ENCODE measurements at places on chromosomes 1 and 21. TPM values are rescaled to one million over a fixed set of nuclear protein-coding genes. Genes with fewer than 3 reads are reported as not detected.

C1orf116 gene
- total RNA-seq: 108 TPM

FCGR2B gene
- total RNA-seq: 0.19 TPM

FALEC gene
- total RNA-seq: 0.80 TPM

ACTN2 gene
- total RNA-seq: 0.21 TPM

PALMD gene
- total RNA-seq: 0.33 TPM

CD1D gene
- 0.24 TPM for total RNA-seq

VHLL gene
- not detected for total RNA-seq

TRIM67 gene
- total RNA-seq: 0.65 TPM

DNA sequence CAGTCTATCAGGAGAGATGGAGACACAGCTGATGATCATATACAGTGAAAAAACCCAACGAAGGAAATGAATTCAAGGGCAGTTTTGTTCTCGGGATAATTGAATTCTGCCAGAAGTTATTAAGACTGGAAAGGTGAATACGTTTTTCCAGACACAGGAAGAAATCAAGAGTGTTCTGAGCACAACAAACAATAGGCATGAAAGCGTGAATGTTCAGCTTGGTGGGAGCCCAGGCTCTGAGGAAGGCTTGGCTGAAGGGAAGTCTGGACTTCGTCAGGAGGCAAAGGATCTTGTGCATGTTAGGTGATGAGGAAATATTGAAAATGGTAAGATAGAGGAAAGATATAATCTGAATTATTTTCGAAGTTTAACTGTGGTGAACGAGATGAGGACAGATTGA lies 50.4 kb downstream of the CYYR1 start:
- no peak overlapping the region for H3K27ac ChIP-seq
- DNase-seq: no peak
- peaks cover 5% of the 10 kb centered on the region for H3K4me1 ChIP-seq
- H3K36me3 ChIP-seq: peaks cover 23% of the 10 kb centered on the region

DNA sequence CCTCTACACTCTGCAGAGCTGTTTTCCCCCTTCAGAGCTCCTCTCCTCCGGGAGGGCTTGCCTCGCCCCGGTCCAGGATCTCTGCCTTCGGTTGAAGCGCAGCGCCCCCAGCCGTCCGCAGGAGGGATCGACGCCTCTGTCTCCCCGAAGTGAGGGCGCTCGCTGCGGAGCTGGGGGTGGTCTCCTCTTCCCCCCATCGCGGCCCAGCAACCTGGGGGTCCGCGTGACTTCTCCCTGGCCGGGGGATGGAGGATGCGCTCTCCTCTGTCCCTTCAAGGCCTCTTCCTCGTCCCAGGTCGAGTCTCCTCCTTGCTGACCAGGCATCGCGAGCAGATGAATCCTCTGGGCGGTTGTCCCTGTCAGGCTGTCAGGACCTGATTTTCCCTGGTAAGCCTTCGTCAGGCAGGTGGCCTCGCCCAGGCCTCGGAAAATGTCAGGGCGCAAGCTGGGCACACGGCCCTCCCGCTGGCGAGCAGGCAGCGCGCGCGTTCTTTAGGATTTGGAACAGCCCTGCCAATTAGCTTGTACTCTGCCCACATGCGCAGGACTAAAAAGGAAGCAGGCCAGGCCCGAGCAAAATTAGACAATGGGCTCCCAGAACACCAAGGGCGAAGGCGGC lies 90.5 kb downstream of the EDEM3 start:
- H3K27me3 ChIP-seq: peaks cover 22% of the 10 kb centered on the region
- H3K4me3 ChIP-seq: peak overlapping the region; percentile 74
- peak; percentile 79 for DNase-seq
- peaks cover 5% of the 10 kb centered on the region for H3K4me1 ChIP-seq
- H3K36me3 ChIP-seq: no peaks in the 10 kb centered on the region
- H3K27ac ChIP-seq: no peak overlapping the region

- no peak overlapping the region for H3K27ac ChIP-seq
- peaks cover 11% of the 10 kb centered on the region for H3K4me1 ChIP-seq
- peak; percentile 62 for DNase-seq
- no peak overlapping the region for H3K4me3 ChIP-seq
- H3K27me3 ChIP-seq: no peaks in the 10 kb centered on the region
Measured at GRCh38 chr1:230792691-230793462, 45.7 kb downstream of the CAPN9 start.

GRCh38 chr1:31478167-31478566 lies 65.2 kb downstream of the SERINC2 start:
- no peaks in the 10 kb centered on the region for H3K27me3 ChIP-seq
- H3K36me3 ChIP-seq: no peaks in the 10 kb centered on the region
- H3K27ac ChIP-seq: no peak overlapping the region
- no peak for DNase-seq
- H3K4me1 ChIP-seq: peaks cover 26% of the 10 kb centered on the region

DNA sequence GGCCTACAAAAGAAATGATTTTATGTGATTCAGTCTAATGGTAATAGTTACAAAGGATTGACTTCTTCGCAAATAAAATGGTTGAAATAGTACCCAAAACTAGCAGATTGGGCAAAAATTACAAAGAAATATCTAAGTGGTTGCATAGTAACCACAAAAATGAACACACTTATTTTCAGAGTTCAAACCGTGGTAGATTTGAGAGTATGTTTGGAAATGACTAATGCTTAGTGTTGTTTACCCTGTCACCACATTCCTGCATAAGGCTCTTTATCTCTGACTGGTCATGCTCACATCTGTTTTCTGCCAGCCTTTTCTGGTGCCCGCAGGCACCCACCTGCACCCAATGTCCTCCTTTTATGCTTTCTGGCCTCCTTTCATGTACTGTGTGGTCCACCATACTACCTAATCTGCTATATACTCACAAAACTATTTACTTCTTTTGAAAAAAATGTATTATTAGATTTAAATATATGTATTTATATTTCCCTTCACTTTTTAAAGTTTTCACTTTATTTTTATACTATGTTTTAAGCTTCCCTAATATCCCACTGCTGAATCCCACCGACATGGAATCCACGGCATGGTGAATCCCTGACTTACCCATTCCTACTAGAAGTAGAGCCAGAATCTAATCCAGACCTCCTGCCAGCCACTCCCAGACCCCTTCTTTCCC lies 30.3 kb downstream of the PTPRC start:
- no peak overlapping the region for H3K4me3 ChIP-seq
- no peaks in the 10 kb centered on the region for H3K27me3 ChIP-seq
- H3K27ac ChIP-seq: no peak overlapping the region
- no peak for DNase-seq

- H3K27ac ChIP-seq: peak overlapping the region; percentile 0
- DNase-seq: no peak
- H3K27me3 ChIP-seq: no peaks in the 10 kb centered on the region
- H3K4me1 ChIP-seq: peaks cover 22% of the 10 kb centered on the region
- H3K4me3 ChIP-seq: no peak overlapping the region
Measured at GRCh38 chr1:184577319-184577718, 177.3 kb downstream of the EDEM3 start.

DNA sequence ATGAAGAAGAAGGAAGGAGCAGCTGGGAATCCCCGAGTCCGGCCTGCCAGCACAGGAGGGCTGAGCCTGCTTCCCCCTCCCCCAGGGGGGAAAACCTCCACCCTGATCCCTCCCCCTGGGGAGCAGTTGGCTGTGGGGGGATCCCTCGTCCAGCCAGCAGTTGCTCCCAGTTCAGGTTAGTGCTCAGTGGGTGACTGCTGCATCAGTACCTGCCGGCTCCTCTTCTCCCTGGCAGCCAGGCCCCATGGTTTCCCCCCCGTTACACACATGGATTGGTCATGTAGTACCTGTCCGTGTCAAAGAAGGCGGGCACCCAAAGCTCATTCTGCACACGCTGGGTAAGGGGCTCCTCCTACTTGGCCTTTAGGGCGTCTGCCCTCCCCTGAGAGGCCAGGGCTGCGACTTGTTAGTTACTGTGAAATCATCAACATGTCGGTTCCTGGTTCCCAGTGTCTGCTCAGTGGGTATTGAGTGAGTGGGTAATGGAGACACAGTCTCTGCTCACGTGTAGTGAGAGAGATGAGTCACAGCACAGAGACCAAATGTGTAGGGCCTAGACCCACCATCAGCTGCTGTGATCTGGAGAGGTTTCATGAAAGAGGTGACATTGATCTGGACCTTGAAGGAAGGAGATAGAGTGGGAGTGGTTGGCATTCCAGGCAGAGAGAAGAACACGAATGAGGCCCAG lies 11.5 kb downstream of the NECAP2 start:
- no peak overlapping the region for H3K27ac ChIP-seq
- H3K4me3 ChIP-seq: no peak overlapping the region
- no peak for DNase-seq
- no peaks in the 10 kb centered on the region for H3K27me3 ChIP-seq
- H3K4me1 ChIP-seq: no peaks in the 10 kb centered on the region

GRCh38 chr1:175717610-175718540 lies 25.5 kb downstream of the TNR start:
- no peak overlapping the region for H3K27ac ChIP-seq
- no peak for DNase-seq
- H3K36me3 ChIP-seq: no peaks in the 10 kb centered on the region

- H3K4me3 ChIP-seq: no peak overlapping the region
- H3K4me1 ChIP-seq: peaks cover 12% of the 10 kb centered on the region
- peaks cover 3% of the 10 kb centered on the region for H3K27me3 ChIP-seq
- H3K27ac ChIP-seq: no peak overlapping the region
Measured at GRCh38 chr1:173202424-173203145, 4.5 kb downstream of the TNFSF4 start.

DNA sequence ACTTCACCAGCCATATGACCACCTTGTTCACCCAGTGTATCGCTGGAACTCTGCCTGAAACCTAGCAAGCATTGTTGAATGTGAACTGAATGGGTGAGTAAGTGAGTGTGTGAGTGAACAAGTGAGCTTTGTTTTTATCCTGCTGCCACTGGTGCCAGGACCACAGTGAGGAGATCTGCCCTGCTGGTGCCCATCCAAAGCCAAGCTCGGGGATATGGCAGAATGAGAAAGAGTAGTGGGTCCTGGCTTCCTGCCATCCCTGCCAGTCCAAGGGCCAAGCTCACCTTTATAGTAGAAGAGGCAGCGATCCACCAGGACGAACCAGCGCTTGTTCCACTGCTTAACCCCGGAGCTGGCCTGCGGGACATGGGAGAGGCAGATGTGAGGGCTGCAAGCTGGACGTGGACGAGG lies 53.4 kb upstream of the GOLT1A start:
- no peak for DNase-seq
- H3K4me1 ChIP-seq: peaks cover 35% of the 10 kb centered on the region
- peaks cover 5% of the 10 kb centered on the region for H3K36me3 ChIP-seq

GRCh38 chr1:62142496-62142895 lies 52.2 kb upstream of the L1TD1 start:
- H3K36me3 ChIP-seq: peaks cover 18% of the 10 kb centered on the region
- peaks cover 14% of the 10 kb centered on the region for H3K4me1 ChIP-seq
- DNase-seq: no peak
- no peaks in the 10 kb centered on the region for H3K27me3 ChIP-seq
- H3K4me3 ChIP-seq: no peak overlapping the region

DNA sequence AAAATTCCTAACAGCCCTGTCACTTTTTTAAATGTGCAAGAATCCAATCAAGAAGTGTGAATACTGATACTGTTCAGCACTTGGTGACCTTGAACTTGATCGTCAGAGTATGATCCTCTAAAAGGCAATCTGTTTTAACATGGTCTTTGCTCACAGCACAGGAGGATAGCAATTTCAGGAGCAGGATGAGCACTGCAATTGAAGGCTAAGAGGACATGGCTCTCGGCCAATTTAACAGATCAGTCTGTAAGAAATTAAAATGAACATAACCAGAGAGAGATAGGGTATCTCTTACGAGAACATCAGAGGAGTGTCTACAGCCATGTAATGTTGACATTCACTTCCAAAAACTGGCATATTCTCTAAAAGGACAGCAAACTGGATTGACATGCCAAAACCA lies 243.1 kb downstream of the LTN1 start:
- H3K4me3 ChIP-seq: no peak overlapping the region
- H3K27me3 ChIP-seq: no peaks in the 10 kb centered on the region
- H3K27ac ChIP-seq: no peak overlapping the region
- no peaks in the 10 kb centered on the region for H3K4me1 ChIP-seq
- no peak for DNase-seq
- no peaks in the 10 kb centered on the region for H3K36me3 ChIP-seq

DNA sequence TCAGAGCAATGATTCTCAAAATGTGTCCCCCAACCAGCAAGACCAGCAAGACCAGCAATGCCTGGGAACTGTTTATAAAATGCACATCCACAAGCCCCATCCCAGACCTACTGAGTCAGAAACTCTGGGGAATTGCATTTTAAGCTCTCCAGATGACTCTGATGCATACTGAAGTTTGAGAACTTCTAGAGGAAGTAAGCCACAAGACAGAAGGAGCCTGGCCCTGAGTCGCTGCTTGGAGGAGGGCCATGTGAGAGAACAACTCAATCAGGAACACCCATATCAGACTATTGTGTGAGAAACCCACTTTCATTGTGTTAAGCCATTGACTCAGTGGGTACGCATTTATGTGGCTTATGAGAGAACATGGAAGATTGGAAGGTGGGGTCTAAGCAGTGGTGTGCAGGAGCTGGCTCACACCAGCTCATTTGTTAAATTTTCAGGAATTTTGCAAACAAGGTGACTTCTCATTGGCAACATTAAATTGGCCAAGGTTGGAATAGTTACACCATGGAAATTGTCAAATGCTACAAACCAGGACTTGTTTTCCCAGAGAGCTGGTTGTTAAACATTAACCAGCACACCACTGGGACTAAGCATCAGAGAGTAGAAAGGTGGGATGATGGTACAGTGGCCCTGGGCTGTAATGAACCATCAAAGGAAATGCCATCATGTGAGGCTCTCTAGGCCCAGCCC lies 38.9 kb downstream of the ATP1A1 start:
- no peaks in the 10 kb centered on the region for H3K27me3 ChIP-seq
- DNase-seq: no peak
- H3K36me3 ChIP-seq: peaks cover 15% of the 10 kb centered on the region

GRCh38 chr1:18387307-18387706 lies 93.4 kb upstream of the KLHDC7A start:
- peaks cover 26% of the 10 kb centered on the region for H3K27me3 ChIP-seq
- no peak overlapping the region for H3K27ac ChIP-seq
- no peak overlapping the region for H3K4me3 ChIP-seq
- DNase-seq: no peak

- H3K36me3 ChIP-seq: no peaks in the 10 kb centered on the region
- no peaks in the 10 kb centered on the region for H3K27me3 ChIP-seq
- DNase-seq: no peak
- H3K4me1 ChIP-seq: no peaks in the 10 kb centered on the region
Measured at GRCh38 chr1:195202241-195202640, 1406.0 kb downstream of the KCNT2 start.

GRCh38 chr1:60273185-60273584 lies 199.6 kb upstream of the C1orf87 start:
- H3K27ac ChIP-seq: no peak overlapping the region
- H3K4me3 ChIP-seq: no peak overlapping the region
- H3K4me1 ChIP-seq: no peaks in the 10 kb centered on the region
- no peaks in the 10 kb centered on the region for H3K27me3 ChIP-seq
- no peak for DNase-seq
- no peaks in the 10 kb centered on the region for H3K36me3 ChIP-seq

GRCh38 chr1:221801773-221802516 lies 60.1 kb upstream of the DUSP10 start:
- no peaks in the 10 kb centered on the region for H3K36me3 ChIP-seq
- H3K27me3 ChIP-seq: no peaks in the 10 kb centered on the region
- peaks cover 6% of the 10 kb centered on the region for H3K4me1 ChIP-seq
- no peak overlapping the region for H3K27ac ChIP-seq

GRCh38 chr1:20787029-20787839 lies at the start of gene HP1BP3:
Gene HP1BP3, minus strand, starts transcription at chr1:20787307. Its CDS starts 6,867 bp downstream, at chr1:20780440.
- H3K27me3 ChIP-seq: no peaks in the 10 kb centered on the region
- peak; percentile 87 for DNase-seq
- peak within 1 kb of the TSS; percentile 100 for H3K4me3 ChIP-seq
- H3K36me3 ChIP-seq: no peaks in the 10 kb centered on the region
- peaks cover 12% of the 10 kb centered on the region for H3K4me1 ChIP-seq

- no peak overlapping the region for H3K27ac ChIP-seq
- H3K4me1 ChIP-seq: peaks cover 14% of the 10 kb centered on the region
- no peak overlapping the region for H3K4me3 ChIP-seq
- no peaks in the 10 kb centered on the region for H3K36me3 ChIP-seq
- H3K27me3 ChIP-seq: peaks cover 93% of the 10 kb centered on the region
Measured at GRCh38 chr1:37630426-37631028, 4.2 kb downstream of the RSPO1 start.

Data from type B pancreatic cell (in vitro differentiated cells).